Melanocyte of skin (primary cell): ENCODE measurements at places on chromosomes 2 and 18. TPM values are rescaled to one million over a fixed set of nuclear protein-coding genes. Genes with fewer than 3 reads are reported as not detected.

Gene AMER3
- not detected in 2 replicates for total RNA-seq

Gene CNGA3
- total RNA-seq, result not detected in 2 replicates

Gene NPPC
- 10.7 TPM in 1 of 2 replicates, not detected in the other for total RNA-seq

Gene ASB18
- total RNA-seq, result not detected in 2 replicates

Gene GPR39
- total RNA-seq, result 0.33 TPM in 1 of 2 replicates, not detected in the other

Gene CABYR
- total RNA-seq, result 1.5 and 2.7 TPM in 2 replicates

Gene ZC3H6
- total RNA-seq, result 1.00 and 2.6 TPM in 2 replicates

Gene ASPRV1
- total RNA-seq, result 0.34 and 0.36 TPM in 2 replicates

Gene MOGAT1
- not detected in 2 replicates for total RNA-seq

Gene SLC40A1
- total RNA-seq, result 0.36 TPM in 1 of 2 replicates, not detected in the other

Gene SOX11
- under 0.01 TPM in 2 replicates for total RNA-seq

Gene LINC00305
- not detected in 2 replicates for total RNA-seq
